ENCODE measurements at places on chromosomes 16 and 17. TPM values are rescaled to one million over a fixed set of nuclear protein-coding genes. Genes with fewer than 3 reads are reported as not detected.

CCL18 gene
- polyA plus RNA-seq, result 1.8 TPM

MYH11 gene
- 31.8 TPM for polyA plus RNA-seq

KRTAP4-9 gene
- polyA plus RNA-seq, result not detected

IL34 gene
- polyA plus RNA-seq, result not detected

CD300A gene
- 4.8 TPM for polyA plus RNA-seq

PRSS36 gene
- 4.7 TPM for polyA plus RNA-seq

PKD1 gene
- polyA plus RNA-seq, result 10.6 TPM

KLHL10 gene
- polyA plus RNA-seq, result 0.04 TPM

CCDC154 gene
- polyA plus RNA-seq, result 1.4 TPM

CCL4 gene
- polyA plus RNA-seq, result 2.4 TPM

GP1BA gene
- polyA plus RNA-seq, result not detected

CLEC19A gene
- not detected for polyA plus RNA-seq
